NCI-H1694 treated with DMSO at 0.1 percent for 48 hours (cell line): ENCODE measurements at places on chromosomes 2 and 18.

DNA sequence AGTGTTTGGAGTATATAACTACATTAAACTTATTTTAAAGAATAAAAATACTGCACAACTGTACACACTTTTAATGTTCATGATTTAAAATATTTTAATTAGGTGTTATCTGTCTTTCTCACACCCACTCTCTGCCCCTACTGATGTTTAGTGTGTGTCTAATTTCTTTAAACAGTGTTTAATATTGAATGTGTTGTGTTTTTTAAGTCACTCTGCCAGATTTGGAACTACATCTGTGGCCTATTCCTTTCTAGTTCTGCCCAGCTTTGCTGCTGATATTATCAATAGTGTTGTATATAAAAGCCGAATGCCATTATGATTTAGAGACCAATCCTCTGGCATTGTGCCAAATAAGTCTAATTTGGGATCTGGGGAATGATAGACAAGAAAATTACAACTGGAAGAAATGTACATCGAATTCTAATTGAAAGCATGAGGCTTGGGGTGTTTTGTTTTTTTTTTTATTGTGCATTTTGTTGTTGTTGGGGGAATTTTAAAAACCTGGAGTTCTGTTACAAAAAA, 398.0 kb downstream of the CPS1 start:
- DNase-seq, result no peak

GRCh38 chr2:52542297-52542696, 1225.3 kb upstream of the CHAC2 start:
- DNase-seq, result no peak

DNA sequence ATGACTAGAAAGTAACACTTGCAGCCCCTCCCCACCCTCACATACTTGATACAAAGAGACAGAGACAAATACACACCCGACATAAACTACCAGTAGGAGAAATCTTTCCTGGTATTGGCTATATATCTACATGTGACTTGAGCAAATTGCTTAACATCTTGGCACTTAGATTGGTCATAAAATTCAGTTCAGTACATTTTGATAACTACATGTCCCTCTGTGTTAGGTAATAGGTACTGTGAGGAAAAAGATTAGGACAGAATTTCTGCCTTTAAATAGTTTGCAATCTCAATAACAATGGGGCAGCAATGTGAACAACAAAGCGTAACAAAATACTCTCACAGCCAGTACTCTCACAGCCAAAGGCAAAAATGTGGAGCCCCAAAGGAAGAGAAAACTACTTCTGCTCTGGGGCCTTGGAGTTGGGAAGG, 670.0 kb upstream of the ACVR2A start:
- no peak for DNase-seq

GRCh38 chr2:16034151-16034974, 94.0 kb downstream of the MYCN start:
- DNase-seq, result peak; percentile 20

DNA sequence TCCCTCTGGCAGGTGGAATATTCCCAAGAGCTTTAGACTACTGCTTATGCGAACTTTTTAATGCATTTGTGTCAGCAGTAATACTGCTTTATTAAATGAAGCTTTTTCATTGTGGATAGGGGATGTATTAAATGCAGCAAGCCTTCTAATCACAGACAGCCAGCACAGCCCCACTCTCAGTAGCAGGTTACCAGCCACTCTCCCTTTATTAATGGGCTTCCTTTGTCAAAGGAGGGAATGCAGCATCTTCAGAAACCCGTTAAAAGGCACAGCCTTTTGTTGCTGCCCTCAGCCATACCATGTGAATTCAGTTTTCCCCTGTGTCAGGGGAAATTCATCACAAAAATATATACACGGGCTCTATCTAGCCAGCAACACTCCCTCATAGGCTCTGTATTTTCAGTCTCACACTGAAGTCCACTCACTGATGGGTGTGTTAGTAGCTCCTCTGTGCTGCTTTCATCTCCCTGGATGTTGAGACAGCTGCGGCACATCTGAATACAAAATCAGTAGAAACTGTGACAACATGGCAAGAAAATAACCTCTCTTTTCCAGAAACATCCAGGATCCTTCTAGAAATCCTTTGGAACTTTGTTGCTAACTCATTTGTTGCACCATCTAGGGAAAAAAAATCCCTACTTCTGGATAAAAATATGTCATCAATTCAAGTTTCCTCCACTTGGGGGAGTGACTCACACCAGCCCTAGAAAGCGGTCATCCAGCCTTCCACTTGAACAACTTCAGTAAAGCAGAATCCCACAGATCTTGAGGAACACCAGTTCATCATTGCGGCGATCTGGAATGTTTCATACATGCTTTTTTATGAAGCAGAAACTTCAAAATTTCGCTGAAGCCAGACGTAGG, 48.4 kb downstream of the LRRTM1 start:
- DNase-seq, result no peak

DNA sequence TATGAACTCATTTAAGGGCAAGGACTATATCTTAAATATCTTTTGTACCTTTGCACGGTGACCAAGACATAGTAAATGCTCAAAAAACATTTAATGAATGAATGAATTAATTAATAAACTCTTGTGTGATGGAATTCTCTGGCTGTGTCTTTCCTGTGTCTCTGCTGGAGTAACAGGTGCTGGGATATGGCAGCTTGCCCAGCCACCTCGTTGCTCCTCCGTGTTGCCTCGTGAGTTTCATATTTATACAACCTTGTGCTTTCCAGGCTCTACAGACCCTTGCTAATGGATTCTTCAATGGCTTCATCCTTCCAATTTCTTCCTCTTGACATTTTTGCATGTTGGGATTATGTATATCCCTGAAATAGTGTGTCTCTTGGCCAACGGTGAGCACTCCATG, 30.4 kb downstream of the CTAGE1 start:
- no peak for DNase-seq

GRCh38 chr18:1394966-1395365, 490.3 kb downstream of the ADCYAP1 start:
- DNase-seq, result peak; percentile 62
